CD8-positive, alpha-beta memory T cell (primary cell): ENCODE measurements at places on chromosomes 11 and 22.
A peak's percentile ranks its signal among the peaks of the same experiment; 100 is the strongest.

GRCh38 chr11:134176284-134176683, 47.5 kb downstream of the NCAPD3 start:
- no peak for DNase-seq

DNA sequence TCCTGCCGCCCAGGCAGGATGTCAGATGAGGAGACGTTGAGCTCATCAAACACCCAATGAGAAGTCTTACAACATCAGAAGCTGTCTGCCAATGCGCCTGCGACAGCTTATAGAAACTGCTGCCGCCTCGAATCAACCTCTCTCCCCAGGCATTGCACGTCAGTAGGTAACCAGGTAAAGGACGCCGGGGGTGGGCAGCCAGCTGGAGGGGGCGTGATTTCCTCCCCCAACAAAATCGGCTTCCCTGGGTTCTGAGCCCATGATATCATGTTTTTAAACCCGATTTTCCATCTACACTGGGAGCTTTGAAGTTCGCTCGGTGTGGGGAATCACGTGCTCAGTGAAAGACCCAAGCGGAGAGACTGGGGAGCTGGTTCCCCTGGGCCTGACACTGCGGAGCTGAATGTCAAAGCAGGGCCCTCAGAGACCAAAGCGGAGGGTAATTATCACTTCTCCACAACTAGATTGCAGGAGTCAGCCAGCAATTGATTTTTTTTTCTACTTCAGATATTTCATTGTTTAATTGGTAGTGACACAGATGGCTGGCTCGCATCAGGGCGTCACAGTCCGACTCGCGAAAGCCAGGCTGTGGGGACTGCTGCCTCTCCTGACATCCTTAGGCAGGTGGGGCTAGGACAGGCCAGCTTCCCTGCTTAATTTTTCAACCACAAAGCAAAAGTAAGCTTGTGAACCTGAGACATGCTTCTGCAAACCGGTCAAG, 15.4 kb downstream of the FAM83F start:
- DNase-seq = peak; percentile 72

- DNase-seq = no peak
Observed at GRCh38 chr11:44577231-44577830, 11.9 kb downstream of the CD82 start.

DNA sequence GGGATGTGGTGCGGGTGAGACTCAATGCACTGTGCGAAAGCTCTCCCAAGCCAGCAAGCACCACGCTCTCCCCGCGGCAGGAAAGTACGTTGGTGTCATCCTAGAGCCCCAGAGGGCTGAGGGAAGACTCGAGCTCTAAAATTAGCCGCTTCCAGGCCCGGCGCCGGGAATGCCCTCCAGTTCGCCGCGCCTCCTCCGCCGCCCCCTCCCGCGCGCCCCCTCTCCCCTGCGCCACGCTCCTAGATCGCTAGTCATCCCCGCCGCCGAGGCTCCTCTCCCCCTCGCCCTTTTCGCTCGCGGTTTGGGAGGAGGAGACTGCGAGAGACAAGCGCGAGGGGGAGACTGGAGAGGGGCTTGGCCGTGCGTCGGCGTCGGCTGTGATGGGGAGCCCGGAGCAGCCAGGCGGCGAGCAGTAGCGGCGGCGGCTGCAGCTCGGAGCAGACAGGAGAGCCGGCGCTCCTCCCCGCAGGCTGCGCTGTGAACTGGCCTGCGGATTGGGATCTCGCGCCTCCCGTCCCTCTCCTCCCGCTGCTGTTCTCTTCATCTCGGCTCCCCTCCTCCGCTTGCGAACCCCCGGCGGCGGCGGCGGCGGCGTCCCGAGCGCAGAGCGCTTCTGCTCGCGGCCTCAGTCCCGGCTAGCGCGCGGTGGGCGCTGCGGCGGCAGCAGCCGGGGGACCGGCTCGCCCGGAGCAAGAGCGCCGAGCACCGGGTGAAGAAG, at the start of gene FAT3:
FAT3 (plus strand) TSS at position 412 of the 718 bp plus-strand sequence. CDS start 127,295 bp downstream, outside the sequence.
- no peak for DNase-seq

GRCh38 chr11:76830639-76831327, 29.9 kb upstream of the ACER3 start:
- no peak for DNase-seq
